ENCODE measurements at places on chromosomes 5 and 9.

GRCh38 chr9:122135529-122135859 lies 24.1 kb downstream of the NDUFA8 start:
- no peak for DNase-seq

DNA sequence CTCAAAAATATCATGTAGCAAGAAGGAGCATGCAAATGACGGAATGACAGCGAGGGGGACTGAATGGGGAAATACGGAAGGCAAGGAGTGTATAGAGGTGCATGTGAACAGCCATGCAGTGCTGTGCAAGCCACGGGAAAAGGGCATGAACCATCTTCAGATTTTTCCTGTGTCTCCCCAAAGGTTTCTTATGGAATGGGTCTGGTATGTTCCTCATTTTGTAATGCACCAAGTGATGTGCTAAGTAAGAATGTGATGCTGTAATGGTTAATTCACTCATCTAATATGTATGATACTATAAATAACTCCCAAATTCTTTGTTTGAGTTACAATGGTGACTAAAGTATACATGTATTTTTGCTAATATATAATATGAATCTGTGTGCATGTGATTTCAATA lies 99.0 kb upstream of the DAB2 start:
- DNase-seq = no peak

DNA sequence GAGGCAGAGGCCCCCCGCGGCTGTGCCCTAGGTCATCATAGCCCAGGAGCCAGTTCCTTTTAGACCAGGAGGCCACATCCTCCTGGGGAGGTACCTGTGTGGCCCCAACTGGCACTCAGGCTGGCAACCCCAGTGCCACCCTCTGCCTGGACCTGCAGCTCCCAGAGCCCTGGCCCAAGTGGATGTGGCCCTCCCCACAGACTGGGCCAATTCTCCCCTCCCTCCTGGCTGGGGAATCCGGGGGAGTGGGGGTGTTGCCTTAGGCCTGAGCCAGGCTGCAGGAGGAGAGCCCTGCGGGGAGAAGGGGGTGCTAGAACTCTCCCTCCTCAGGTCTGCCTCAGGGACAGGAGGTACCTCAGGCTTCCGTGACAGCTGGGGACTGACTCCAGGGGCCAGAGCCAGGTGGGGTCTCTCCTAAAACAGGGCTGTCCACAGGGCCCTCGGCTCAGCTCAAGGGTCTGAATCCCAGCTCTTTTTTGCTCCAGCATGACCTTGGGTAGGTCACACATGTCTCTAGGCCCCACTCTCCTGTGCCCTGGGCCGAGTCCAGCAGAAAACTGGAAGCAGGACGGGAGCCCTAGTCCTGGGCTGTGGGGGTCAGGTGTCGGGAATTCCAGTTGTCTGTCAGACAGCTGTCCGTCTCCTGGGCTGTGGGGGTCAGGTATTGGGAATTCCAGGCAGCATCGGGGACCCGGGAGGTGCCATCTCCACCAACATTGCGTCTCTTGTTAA lies 9.6 kb downstream of the DNLZ start:
- no peak for DNase-seq

DNA sequence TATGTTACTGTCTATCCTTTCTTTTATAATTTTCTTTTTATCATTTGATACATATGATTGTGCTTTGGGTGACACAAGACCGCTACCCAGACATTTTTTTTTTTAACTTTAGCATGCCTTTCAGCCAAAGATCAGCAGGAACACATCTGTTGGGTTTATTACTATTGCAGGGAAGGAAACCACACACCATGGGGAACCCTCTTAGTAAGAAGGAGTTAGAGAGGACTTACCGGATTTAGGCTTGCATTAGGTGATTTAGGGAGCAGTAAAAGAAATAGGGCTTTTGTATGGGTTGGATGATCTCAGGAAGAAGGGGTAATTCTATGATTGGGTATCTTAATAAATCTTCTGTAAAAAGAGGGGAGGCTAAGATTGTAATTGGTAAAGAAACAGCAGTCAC lies 138.2 kb downstream of the SNX18 start:
- no peak for DNase-seq

GRCh38 chr5:59346982-59347381 lies 546.5 kb downstream of the PDE4D start:
- DNase-seq = no peak

- no peak for DNase-seq
Measured at GRCh38 chr5:136743052-136743451, 377.7 kb upstream of the TRPC7 start.

GRCh38 chr5:1799110-1799601 lies 481 bp downstream of the MRPL36 start:
- DNase-seq = no peak

DNA sequence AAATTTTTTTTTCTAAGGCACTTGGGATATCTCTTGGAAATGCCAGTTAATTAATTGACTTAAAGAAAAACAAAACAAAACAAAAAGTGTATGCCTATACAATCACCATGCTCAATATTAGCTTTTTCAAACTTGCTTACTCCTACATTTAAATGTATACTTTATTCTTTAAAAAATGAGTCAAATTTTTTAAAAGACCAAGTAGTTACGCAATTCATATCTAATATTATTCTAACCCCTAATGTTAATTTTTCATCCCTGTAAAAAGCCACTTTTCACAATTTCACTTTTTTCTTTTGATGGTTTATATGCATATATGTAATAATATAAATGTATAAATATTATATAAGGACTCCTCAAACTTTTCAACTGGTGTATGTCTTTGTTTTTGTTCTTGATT lies 211.2 kb downstream of the PRDM9 start:
- no peak for DNase-seq

GRCh38 chr5:128637031-128637430 lies 99.0 kb upstream of the FBN2 start:
- no peak for DNase-seq

GRCh38 chr9:91572044-91572443 lies 148.4 kb upstream of the NFIL3 start:
- DNase-seq = no peak

DNA sequence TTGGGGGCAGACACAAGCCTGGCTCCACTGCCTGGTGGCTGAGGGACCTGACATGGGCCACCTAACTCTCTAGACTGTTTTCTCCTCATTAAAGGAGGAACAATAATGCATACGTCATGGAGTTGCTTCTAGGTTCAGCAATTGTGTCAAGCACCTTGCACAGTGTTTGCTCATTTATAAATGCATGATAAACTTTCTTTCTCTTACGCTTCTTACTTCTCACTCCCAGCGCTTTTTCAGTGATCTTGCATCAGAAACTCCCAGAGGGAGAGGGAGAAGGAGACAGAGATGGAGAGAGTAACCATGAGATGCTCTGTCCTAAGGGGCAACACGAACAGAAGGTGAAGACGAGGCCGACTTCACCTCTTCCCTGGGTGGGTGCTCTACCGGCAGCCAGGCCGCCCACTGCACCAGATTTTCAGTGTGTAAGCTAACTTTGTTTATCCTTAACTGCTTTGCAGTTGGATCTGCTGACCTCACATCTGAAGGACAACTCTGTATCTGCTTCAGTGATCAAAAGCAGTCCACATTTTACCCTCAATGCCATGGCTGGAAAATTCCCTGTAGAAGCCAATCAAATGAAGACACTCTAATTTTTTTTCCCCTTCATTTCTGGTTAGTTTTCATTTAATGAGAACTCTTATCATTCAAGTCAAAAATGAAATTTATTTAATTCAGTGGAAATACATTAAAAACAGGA lies 35.3 kb downstream of the MED27 start:
- no peak for DNase-seq

Measured in Kasumi-1 (cell line).